Myometrial cell (primary cell): ENCODE measurements at places on chromosomes 1 and 21. TPM values are rescaled to one million over a fixed set of nuclear protein-coding genes. Genes with fewer than 3 reads are reported as not detected.

Gene RHD
- not detected in 2 replicates for total RNA-seq

Gene GJA5
- not detected in 2 replicates for total RNA-seq

Gene RNASEL
- total RNA-seq = 3.5 and 6.9 TPM in 2 replicates

Gene RBM11
- total RNA-seq = not detected in 2 replicates

Gene TENT5C
- under 0.01 and 0.35 TPM in 2 replicates for total RNA-seq

Gene IL19
- not detected in 2 replicates for total RNA-seq

Gene PLA2G2E
- not detected in 2 replicates for total RNA-seq

Gene MAP3K21
- total RNA-seq = 0.29 and 0.35 TPM in 2 replicates

Gene ANKRD35
- 4.8 and 5.5 TPM in 2 replicates for total RNA-seq

Gene ALG14
- total RNA-seq = 5.7 and 5.8 TPM in 2 replicates

Gene GLIS1
- 0.18 and 0.29 TPM in 2 replicates for total RNA-seq

Gene RHOU
- total RNA-seq = 1.4 and 2.3 TPM in 2 replicates

Gene MCOLN2
- 0.53 and 1.7 TPM in 2 replicates for total RNA-seq

Gene CD1E
- not detected in 2 replicates for total RNA-seq

Gene F3
- total RNA-seq = 26.9 and 36.0 TPM in 2 replicates

Gene GIPC2
- 1.4 TPM in 2 replicates for total RNA-seq

Gene CKS1B
- total RNA-seq = 84.4 and 128 TPM in 2 replicates

Gene RWDD3
- total RNA-seq = 11.5 and 15.6 TPM in 2 replicates

Gene PLA2G2D
- not detected in 2 replicates for total RNA-seq

Gene ROR1
- total RNA-seq = 10.7 and 14.2 TPM in 2 replicates

Gene LDLRAD1
- not detected in 2 replicates for total RNA-seq

Gene NR1I3
- total RNA-seq = not detected in 2 replicates
